Stimulated activated CD8-positive, alpha-beta memory T cell treated with anti-CD3 and anti-CD28 coated beads, Interleukin-12 subunit alpha, Interleukin-12 subunit beta, amount 100 ng/mL, for 1 hour (primary cell): ENCODE measurements at places on chromosomes 3 and 15.

GRCh38 chr3:59512066-59512465 is 462.2 kb upstream of the CFAP20DC start:
- no peak for DNase-seq

GRCh38 chr3:38029400-38030125 is at the start of gene PLCD1:
Gene PLCD1 (minus strand): TSS chr3:38029642. CDS start chr3:38029539, 103 bp downstream.
- DNase-seq, result no peak

GRCh38 chr15:89417206-89417725 is 79.1 kb downstream of the RHCG start:
- no peak for DNase-seq

GRCh38 chr15:39472621-39473297 is 108.1 kb upstream of the THBS1 start:
- DNase-seq, result no peak

DNA sequence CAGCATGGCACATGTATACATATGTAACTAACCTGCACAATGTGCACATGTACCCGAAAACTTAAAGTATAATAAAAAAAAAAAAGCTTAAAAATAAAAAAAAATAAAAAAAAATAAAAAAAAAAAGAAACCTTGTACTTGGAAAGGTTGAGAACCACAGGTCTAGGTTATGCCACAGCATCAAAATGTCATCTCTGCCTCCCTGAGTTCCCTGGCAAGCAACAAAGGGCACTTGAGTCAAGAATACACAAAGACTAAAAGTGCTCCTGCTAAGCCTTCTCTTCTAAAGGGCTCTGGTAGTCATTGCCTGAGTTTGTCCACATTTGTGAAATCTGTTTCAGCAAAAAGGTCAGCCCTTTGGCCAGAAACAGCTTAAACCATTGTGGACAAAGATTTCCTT is 395.8 kb upstream of the CCDC54 start:
- DNase-seq, result no peak

GRCh38 chr15:65060641-65061397 is 7.0 kb downstream of the RASL12 start:
- DNase-seq, result no peak

- no peak for DNase-seq
Observed at GRCh38 chr3:127820221-127820825, 2.0 kb downstream of the MGLL start.

DNA sequence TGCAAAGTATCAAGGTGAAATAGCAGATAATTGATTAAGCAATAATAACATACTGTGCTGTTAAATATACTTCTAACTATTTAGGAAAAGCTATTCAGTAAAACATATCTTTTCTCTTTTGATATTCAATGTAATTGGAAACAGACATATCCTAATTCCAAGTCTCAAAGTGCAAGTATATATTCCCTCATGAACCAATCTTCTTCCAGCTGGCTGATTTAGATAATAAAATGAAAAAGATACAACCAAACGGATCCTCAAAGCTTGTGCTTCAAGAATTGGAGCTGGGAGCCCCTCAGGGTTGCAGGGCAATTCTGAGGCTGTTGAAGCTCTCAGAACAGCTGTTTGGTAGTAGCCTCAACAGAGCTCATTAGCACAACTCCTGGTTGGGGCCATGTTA is 236.6 kb downstream of the ZIC1 start:
- no peak for DNase-seq

- DNase-seq, result no peak
Observed at GRCh38 chr15:74179101-74179841, 5.8 kb downstream of the ISLR start.

- no peak for DNase-seq
Observed at GRCh38 chr3:189449084-189449483, 182.1 kb upstream of the TP63 start.

DNA sequence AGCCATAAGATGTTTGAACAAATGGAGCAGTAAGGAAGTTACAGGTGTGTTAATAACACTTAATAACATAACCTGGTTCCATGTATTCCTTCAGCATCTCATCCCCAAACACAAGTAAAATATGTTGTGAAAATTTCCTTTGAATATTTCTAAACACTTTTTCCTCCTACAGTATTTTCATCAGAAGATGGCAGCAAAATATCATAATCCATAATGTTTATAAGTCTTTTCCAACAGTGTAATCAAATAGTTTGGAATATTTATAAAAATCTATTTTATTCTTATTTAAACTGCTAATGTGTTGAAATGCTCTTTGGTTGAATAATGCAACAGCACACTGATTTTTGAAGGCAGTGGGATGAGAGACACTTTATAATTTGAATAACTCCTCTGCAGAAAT is 1020.5 kb downstream of the OTOL1 start:
- no peak for DNase-seq

DNA sequence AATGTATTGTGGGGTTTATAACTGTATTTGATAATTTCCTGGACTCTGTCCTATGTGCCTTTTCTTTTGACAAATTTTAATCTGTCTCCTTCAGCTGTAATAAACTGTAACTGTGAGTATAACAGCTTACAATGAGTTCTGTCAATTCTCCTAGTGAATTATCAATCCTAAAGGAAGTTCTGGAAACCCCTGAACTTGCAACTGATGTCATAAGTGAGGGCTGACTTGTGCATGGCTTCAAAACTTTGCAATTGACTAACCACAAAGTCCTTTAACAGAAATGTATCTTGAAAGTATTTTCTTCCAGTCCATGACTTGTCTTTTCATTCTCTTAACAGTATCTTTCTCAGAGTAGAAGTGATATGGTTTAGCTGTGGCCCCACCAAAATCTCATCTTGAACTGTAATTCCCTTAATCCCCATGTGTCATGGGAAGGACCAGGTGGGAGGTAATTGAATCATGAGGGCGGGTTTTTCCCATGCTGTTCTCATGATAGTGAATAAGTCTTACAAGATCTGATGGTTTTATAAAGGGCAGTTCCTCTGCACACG is 108.3 kb downstream of the TFDP2 start:
- no peak for DNase-seq

GRCh38 chr15:43749690-43750345 is 3.6 kb downstream of the PDIA3 start:
- peak; percentile 22 for DNase-seq

- DNase-seq, result no peak
Observed at GRCh38 chr3:39275052-39275451, 4.8 kb downstream of the CX3CR1 start.

DNA sequence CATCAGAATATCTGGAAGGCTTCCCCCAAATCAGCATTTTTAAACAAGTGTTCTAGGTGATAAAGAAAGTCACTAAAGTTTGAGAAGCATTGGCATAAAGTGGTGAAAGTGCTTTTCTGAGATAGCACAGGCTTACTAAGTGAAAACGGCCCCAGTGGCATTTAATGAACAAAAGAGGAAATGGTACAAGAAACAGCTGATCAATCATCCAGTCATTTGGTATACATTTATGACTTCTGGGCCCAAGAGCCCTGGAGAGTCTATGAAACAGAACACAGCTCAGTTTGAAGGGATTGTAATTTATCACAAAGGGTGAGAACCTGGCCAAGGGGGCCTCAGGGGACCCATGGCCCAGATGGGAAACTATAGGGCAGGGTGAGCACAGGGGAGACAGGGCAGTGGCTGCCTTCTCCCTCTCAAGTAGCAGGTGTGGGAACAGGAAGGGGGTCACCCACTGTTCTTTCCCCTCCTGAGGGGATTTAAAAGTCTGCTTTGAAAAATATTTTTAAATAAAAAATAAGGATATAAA is 265.5 kb upstream of the ROPN1 start:
- DNase-seq, result no peak

DNA sequence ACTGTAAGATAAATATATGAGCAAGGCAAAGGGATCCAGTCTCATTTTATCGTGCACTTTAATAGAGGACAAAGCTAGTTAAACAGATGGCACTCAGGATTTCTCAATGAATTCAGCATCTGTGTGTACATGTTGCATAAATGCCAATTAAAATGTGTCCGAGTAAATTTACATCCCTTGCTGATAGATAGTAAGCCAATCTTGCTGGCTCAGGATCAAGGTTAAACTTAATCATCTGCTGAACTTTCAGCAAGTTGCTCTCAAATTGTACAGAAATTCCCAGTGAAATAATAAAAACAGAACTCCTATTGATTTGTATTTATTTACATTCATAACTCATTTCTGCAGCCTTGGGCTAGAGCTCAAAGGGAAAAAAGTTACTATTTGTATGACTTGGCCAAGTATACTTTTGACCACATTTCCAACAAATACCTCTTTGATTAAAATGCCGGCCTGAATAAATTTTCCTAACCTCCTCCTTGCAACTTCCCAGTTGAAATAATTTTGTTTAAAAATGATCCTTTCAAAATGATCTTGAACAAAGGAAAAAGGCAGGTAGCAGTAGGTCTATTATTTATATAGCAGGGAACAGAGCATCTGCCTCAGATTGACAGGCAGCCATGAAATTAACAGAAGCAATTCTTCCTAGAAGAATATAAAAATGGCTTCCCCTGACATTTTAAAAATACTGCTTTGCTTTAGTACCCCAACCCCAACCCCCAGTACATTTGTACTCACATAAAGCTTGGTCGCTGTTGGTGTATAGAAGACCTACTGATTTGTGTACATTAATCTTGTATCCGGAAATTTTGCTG is 1001.9 kb downstream of the ROBO1 start:
- DNase-seq, result no peak

DNA sequence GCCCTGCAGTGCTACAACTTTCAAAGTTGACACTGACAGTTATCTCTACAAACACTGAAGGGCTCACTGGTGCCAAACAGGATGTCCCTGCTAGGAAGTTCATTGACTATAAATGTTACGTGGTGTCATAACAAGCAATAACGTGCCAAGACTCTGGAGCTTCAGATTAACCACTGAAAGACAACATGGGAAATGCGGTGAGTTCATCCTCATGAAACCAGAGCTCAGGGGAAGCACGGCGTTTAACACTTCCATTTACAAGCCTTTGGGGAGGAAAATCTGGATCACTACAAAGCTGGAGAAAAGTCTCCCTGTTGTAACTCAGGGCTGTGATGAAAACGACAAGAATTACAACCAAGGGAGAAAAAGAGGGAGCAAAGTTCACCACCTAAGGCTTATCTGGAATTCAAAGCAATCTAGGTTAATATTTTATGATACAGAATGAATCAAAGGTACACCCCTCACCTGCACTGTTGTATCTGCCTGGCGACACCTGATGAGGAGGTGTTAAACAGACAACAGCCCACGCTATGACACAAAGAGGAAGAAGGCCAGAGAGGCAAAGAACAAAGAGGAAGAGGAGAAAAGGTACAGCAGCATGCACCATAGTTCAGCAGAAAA is 27.0 kb downstream of the SHQ1 start:
- DNase-seq, result no peak

DNA sequence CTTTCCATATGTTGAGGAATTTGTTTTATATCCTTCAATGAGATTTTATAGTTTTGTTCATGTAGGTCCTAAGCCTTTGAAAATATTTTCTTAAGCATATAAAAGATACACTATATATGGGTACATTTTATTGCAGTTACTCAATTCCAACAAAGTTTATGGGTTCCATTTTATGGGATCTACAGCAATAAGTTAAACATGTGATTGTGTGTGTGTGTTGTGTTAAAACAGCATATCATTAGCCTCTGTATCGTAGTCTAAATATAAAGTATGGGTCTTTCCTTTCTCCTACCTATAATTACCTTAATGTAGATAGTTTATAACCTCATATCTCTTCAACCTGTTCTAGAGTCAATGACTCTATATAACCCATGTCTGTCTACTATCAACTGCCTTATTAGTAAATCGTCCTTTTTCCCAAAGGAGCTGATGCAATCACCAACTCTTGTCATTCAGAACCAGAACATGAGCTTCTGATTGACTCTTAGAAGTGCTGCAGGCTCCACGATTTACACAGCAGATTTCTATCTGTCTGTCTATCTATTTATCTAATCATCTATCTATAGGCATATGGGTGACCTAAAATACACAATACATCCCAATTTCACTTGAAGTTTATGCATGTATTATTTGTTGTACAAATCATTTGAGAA is 512.6 kb upstream of the CBLB start:
- no peak for DNase-seq

DNA sequence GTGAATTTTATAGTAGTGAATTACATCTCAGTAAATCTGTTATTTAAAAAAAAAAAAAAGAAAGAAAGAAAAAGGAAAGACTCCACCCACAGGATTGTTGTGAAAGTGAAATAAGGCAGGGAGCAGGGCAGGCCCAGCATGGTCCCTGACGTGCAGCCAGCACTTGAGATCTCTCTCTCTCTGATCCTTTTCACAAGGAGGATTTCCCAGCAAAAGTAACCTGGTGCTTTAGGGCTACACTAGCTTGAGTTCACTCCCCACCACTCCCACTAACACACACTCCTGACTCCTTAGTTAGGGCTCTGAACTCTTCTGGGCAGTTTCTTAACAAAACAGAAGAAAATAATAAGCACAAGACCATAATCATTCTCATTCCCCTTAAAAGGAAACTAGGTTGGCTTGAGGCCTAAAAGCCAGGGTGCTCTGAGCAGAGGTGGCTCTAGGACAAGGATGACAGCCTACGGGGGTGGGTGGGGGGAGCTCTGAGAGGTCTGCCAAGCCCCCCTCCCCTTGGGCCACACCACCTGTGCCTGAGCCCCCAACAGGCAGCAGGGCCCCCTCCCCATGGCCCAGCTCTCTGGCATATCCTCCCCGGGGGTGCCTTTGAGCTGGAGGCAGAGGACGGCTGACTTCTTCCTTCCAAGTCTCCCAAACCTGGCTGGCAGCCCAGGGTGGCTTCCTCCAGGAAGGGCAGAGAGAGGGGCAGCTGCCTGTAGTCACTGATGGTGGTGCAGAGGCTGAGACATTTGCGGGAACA is 856 bp downstream of the TMEM40 start:
- no peak for DNase-seq

GRCh38 chr3:63478990-63479660 is 173.3 kb upstream of the SNTN start:
- no peak for DNase-seq

DNA sequence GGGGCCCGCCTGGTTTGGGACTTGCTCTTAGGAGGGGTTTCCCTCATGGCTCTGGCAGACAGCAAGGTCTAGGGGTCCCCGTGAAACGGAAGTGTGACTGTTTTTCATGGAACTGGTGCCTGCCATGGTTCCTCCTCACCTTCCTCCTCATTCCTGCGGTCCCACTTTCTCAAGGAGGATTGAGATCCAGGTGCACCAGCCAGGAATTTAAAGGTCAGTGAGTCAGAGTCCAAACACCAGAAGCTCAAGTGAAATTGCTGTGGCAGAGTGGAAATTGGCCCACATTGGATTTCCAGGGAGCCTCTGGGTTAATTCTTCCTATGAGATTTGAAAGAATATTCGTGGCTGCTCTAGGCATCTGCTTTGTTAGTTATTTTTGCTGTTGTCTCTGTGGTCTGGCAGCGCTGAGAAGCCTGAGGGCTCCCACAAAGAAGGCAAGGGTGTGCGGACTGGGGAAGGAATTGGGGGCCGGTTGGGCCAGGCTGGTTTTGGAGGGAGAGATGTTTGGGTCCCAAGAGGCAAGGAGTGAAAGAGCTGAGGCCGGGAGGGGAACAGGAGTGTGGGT is 60.4 kb upstream of the TNFAIP8L3 start:
- no peak for DNase-seq

- no peak for DNase-seq
Observed at GRCh38 chr3:146557745-146558144, 13.3 kb upstream of the PLSCR1 start.

DNA sequence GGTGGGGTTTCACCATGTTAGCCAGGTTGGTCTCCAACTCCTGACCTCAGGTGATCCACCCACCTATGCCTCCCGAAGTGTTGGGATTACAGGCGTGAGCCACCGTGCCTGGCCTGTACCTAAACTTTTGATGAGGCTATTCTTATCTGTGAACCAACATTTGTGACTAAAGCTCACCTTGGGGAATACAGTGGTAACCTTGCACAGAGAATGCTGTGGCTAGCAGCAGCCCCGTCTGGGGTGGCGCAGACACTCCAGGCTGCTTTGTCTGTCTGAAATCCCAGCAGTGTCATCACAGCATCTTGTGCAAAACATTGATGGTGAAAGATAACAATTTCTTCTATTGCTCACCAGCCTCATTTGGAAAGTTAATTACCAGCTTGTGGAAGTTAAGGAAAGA is 58.9 kb downstream of the CMTM8 start:
- peak; percentile 15 for DNase-seq
